Heart left ventricle (tissue), 16 donors: ENCODE measurements at places on chromosomes 4 and X. TPM values are rescaled to one million over a fixed set of nuclear protein-coding genes. Genes with fewer than 3 reads are reported as not detected.

Gene SPATA4
- total RNA-seq: not detected

- peaks cover 3% of the 10 kb centered on the region for H3K4me1 ChIP-seq
- H3K27ac ChIP-seq: no peak overlapping the region
- no peaks in the 10 kb centered on the region for H3K36me3 ChIP-seq
- peaks cover 48% of the 10 kb centered on the region for H3K27me3 ChIP-seq
- DNase-seq: no peak
- no peak overlapping the region for H3K4me3 ChIP-seq
Measured at GRCh38 chr4:6562931-6563901, 11.8 kb upstream of the MAN2B2 start.

Gene GNRHR
- total RNA-seq: not detected

DNA sequence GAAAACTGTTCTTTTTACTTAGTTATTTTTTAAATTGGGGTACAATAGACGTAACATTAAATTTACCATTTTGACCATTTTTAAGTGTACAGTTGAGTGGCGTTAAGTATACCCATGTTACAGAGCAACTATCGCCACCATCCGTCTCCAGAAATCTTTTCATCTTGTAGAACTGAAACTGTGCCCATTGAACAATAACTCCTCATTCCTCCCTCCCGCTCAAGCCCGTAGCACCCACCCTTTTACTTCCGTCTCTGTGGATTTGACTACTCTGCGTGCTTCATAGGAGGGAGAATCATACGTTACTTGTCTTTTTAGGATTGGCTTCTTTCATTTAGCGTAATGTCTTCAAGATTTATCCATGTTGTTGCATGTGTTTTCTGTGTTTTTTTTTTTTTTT lies 55.3 kb downstream of the TMEM131L start:
- no peak overlapping the region for H3K27ac ChIP-seq
- no peaks in the 10 kb centered on the region for H3K4me1 ChIP-seq
- no peak for DNase-seq
- H3K4me3 ChIP-seq: no peak overlapping the region
- no peaks in the 10 kb centered on the region for H3K27me3 ChIP-seq

DNA sequence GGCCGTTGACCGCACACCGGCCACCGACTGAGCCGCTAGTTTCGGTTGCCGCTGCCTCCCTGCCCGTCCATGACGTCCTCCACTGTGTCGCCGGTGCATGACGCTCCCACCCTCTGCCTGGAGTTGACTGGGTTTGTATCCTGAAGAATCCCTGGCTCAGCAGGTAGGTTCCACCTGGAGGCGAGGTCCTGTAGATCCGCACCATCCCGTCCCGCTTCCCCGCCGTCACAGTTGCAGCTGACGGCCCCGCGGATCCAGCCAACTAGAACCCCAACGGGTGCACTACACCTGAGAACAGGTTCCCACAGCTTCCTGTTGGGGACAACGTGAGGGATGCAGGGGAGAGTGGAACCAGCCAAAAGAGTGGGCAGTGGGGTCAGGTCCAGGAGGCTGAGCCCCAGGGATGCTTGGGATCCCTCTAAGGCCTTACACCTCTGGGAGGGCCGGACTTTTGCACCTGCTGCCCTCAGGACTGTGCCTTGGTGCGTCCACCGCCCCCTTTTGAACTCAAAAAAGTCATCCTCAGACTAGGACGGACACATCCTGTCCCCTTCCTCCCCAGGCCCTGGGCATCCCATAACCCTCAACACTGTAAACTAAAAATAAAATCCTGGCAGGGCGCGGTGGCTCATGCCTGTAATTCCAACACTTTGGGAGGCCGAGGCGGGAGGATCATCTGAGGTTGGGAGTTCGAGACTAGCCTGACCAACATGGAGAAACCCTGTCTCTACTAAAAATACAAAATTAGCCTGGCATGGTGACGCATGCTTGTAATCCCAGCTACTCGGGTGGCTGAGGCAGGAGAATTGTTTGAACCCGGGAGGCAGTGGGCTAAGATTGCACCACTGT lies 1.1 kb upstream of the SLBP start:
- peaks cover 48% of the 10 kb centered on the region for H3K4me1 ChIP-seq
- no peaks in the 10 kb centered on the region for H3K36me3 ChIP-seq
- H3K4me3 ChIP-seq: peak overlapping the region; percentile 97
- DNase-seq: no peak
- no peaks in the 10 kb centered on the region for H3K27me3 ChIP-seq
- H3K27ac ChIP-seq: peak overlapping the region; percentile 99

- DNase-seq: no peak
- no peak overlapping the region for H3K4me3 ChIP-seq
- H3K27ac ChIP-seq: no peak overlapping the region
- no peaks in the 10 kb centered on the region for H3K27me3 ChIP-seq
- H3K4me1 ChIP-seq: peaks cover 20% of the 10 kb centered on the region
Measured at GRCh38 chr4:140305053-140305452, 68.4 kb upstream of the SCOC start.

DNA sequence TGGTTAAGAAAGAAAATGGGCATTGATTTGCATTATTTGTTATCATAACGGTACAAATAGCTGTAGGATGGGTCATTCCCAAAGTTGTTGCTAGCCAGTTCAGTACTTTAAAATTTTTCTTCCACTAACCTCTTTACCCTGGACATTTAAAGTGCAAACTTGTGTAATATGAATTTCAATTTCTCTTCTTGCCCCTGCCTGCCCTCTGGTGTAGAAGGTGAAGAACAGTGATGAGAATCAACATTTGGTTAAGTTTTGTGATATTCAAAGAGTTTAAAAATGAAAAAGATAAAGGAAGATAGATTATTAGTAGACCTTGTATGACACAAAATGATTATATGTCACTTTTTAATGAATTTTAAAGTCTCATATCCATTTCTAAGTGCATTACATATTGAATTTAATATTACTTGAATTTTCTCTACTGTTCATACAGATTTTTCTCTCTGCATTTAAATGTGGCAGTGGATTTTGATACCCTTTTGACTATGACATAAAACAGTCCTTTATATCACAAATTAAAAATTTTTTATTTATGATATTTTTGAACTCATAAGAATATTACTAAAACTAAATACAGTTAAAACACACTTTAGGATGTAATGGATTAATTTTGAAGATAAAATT lies 337.7 kb downstream of the BMPR1B start:
- H3K27ac ChIP-seq: no peak overlapping the region
- H3K4me1 ChIP-seq: no peaks in the 10 kb centered on the region
- no peaks in the 10 kb centered on the region for H3K36me3 ChIP-seq
- DNase-seq: no peak
- H3K27me3 ChIP-seq: no peaks in the 10 kb centered on the region
- H3K4me3 ChIP-seq: no peak overlapping the region

- H3K4me1 ChIP-seq: peaks cover 7% of the 10 kb centered on the region
- no peaks in the 10 kb centered on the region for H3K27me3 ChIP-seq
- H3K4me3 ChIP-seq: no peak overlapping the region
- DNase-seq: no peak
- H3K27ac ChIP-seq: no peak overlapping the region
Measured at GRCh38 chr4:183837222-183837621, 67.9 kb upstream of the STOX2 start.

- no peak overlapping the region for H3K4me3 ChIP-seq
- H3K27me3 ChIP-seq: no peaks in the 10 kb centered on the region
- no peak overlapping the region for H3K27ac ChIP-seq
Measured at GRCh38 chrX:134886002-134886596, 104.7 kb upstream of the SMIM10 start.

Gene HSFX3
- not detected for total RNA-seq

- no peaks in the 10 kb centered on the region for H3K27me3 ChIP-seq
- no peak overlapping the region for H3K27ac ChIP-seq
- no peak for DNase-seq
Measured at GRCh38 chrX:109350551-109350950, 131.3 kb downstream of the GUCY2F start.

Gene PDCL2
- not detected for total RNA-seq

- H3K27ac ChIP-seq: no peak overlapping the region
- H3K27me3 ChIP-seq: peaks cover 50% of the 10 kb centered on the region
- no peak for DNase-seq
- no peaks in the 10 kb centered on the region for H3K36me3 ChIP-seq
- no peak overlapping the region for H3K4me3 ChIP-seq
- H3K4me1 ChIP-seq: no peaks in the 10 kb centered on the region
Measured at GRCh38 chrX:104564921-104565703, 887 bp upstream of the IL1RAPL2 start.

Gene IKBKG
- 12.8 TPM for total RNA-seq

DNA sequence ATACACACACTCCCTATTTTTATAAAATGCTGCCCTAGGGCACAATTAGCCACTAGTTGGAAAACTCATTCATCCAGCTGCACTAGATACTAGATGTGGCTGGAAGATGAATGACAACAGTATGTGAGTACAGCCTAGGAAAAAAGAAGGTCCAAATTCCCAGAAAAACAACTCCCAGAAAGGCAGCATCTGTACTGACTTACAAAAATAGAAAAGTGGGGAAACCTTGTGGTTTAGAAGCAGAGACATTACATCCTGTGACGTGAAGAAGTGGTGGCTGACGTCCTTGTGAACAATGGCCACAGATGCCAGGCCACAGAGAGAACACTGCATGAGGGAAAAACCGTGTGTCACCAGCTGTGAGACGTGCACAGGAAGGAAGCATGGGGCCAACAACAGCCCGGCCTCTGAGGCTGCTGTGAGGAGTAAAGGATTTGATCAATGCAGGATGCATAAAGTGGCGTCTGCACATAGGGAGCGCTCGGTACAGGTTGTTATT lies 81.2 kb downstream of the SPRY1 start:
- DNase-seq: peak; percentile 30
- H3K4me1 ChIP-seq: no peaks in the 10 kb centered on the region
- H3K27me3 ChIP-seq: no peaks in the 10 kb centered on the region
- no peak overlapping the region for H3K4me3 ChIP-seq
- H3K27ac ChIP-seq: no peak overlapping the region

DNA sequence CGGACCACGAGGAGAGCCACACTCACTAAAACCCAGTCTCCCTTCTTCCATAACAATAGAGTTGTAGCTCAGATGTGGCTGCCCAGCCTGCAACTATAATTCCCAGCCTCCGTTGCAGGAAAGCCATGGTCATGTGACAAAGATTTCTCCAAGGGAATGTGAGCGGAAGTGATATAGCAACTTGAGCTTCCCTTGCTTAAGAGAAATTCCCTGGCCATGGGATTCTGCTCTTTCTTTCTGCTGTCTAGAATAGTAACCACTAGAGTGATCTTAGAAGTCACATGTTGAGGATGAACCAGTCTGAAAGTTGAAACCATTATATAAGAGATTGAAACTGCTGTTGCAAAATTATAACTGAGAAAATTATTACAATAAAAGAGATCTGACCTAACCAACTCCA lies 86.4 kb upstream of the MED14 start:
- no peaks in the 10 kb centered on the region for H3K4me1 ChIP-seq
- H3K36me3 ChIP-seq: no peaks in the 10 kb centered on the region

Gene UCP1
- not detected for total RNA-seq

DNA sequence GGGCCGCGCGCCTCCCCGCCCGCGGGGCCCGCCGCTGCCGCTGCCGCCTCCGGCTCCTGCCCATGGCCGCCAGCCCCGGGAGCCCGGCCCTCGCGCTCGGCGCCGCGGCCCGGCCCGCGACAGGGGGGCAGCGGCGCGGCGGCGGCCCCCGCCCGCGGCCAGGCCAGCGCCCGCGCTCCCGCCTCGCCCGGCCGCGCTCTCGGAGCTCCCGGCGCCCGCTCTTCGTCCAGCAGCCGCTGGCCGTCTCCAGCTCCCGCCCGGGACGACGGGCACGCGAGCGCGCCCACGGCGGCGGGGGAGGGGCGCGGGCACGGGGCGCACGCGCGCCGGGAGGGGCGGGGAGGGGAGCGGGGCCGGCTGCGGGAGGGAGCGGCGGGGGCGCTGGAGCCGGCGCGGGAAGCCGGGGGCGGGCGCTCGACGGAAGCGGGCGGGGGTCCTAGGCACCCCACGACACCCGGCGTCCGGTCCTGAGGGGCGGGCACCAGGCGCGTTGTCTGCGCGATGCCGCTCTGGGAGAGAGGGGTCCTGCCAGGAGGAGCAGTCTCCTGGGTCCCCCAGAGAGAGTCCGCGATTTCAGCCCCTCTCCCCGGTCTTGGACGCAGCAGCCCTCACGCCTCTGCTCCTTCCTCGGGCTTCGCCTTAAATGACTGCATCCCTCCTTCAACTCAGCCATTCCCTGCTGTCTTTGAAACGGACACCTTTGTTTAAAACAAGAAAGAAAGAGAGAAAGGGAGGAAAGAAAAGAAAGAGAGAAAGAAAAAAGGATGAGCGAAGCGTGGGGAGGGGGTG lies 490 bp upstream of the PDZD4 start:
- H3K4me1 ChIP-seq: peaks cover 7% of the 10 kb centered on the region
- DNase-seq: no peak
- no peaks in the 10 kb centered on the region for H3K36me3 ChIP-seq
- H3K27ac ChIP-seq: no peak overlapping the region
- H3K4me3 ChIP-seq: peak overlapping the region; percentile 51

DNA sequence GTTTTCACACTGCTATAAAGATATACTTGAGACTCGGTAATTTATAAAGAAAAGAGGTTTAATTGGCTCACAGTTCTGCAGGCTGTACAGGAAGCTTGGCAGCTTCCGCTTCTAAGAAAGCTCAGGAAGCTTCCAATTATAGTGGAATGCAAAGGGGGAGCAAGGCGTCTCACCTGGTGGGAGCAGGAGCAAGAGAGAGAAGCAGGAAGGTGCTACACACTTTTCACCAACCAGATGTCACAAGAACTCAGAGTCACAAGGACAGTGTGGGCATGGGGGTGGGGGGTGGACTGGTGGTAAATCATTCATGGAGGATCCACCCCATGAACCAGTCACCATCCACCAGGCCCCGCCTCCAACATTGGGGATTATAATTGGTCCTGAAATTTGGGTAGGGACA lies 22.8 kb downstream of the HMGB2 start:
- H3K36me3 ChIP-seq: peaks cover 17% of the 10 kb centered on the region
- no peak overlapping the region for H3K27ac ChIP-seq
- H3K4me3 ChIP-seq: no peak overlapping the region
- no peaks in the 10 kb centered on the region for H3K4me1 ChIP-seq
- no peak for DNase-seq

Gene CXorf65
- not detected for total RNA-seq

DNA sequence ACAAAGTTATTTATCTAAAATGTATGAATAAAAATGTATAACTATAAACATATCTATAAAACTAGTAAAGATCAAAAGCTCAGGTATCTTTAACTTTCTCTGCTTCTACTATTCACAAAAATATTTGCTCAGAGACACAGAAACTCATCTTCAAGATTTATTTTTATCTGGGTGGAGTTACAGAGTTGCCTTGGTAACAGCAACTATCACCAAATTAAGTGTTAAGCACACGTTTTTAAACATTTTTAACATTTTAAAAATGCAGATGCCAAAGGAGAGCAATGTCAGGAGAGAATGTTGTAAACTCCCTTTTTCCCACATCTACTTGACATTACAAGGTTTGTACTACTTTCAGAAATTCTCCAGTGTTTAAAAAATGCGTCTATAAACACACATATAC lies 71.4 kb downstream of the SNCA start:
- peaks cover 7% of the 10 kb centered on the region for H3K4me1 ChIP-seq
- peak overlapping the region; percentile 59 for H3K27ac ChIP-seq
- H3K36me3 ChIP-seq: no peaks in the 10 kb centered on the region
- H3K4me3 ChIP-seq: no peak overlapping the region

- no peak within 1 kb of the TSS for H3K27ac ChIP-seq
- no peaks in the 10 kb centered on the region for H3K36me3 ChIP-seq
- no peak within 1 kb of the TSS for H3K4me3 ChIP-seq
- no peak for DNase-seq
Measured at GRCh38 chrX:139530550-139530949, at the start of gene F9. Gene F9 (plus strand): TSS chrX:139530739. CDS start chrX:139530765, 26 bp downstream.

Gene DCX
- total RNA-seq: not detected

GRCh38 chr4:23058165-23058776 lies 365.5 kb downstream of the GBA3 start:
- no peaks in the 10 kb centered on the region for H3K36me3 ChIP-seq
- H3K4me1 ChIP-seq: no peaks in the 10 kb centered on the region
- H3K27ac ChIP-seq: no peak overlapping the region
- no peak overlapping the region for H3K4me3 ChIP-seq
- no peaks in the 10 kb centered on the region for H3K27me3 ChIP-seq
